Stimulated activated naive B cell treated with anti-CD40 and anti-IgM and Interleukin-4, amounts not matched to agents 10 μg/mL and 1 μg/mL and 100 μg/mL, for 72 hours (primary cell): ENCODE measurements at places on chromosomes 2 and 18.

DNA sequence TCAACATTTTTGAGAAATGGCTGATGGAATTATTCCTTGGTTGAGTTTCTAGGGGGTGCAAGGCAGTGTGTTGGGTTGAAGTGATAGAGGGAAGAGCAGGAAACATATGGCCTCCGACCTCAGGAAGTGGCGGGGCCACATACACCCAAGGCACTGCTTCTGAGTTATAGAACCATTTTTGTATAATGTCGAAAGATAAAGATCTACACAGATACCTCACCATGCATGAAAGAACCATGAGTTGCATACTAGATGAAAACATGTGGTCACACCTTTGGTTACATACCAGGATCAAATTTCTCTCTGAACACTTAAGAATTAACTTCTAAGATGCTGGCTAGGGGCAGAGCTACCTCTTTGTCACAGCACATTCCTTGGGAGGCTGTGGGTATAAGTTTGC, 23.2 kb downstream of the LAMA3 start:
- no peak for DNase-seq

- DNase-seq, result no peak
Observed at GRCh38 chr2:240300840-240301239, 134.6 kb upstream of the GPC1 start.

DNA sequence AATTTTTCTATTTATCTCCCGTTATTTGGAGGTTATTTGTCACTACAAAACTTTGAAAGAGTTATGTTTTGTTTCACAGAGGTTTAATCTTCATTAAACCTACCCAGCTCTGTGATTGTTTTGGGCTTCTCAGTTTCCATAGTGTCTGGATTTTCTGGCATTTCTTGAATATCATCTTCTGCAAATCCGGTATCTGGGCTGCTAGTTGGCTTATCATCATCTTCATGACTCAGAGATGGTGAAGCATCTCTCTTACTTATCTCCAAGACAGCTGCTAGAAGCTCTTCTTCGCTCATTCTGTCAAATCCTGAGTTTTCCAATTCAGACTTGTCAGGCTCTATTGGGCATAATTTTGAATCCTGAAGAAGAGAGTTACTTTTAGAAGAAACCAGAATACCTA, 55.6 kb downstream of the VIL1 start:
- no peak for DNase-seq

GRCh38 chr2:50529600-50530218, 502.2 kb downstream of the NRXN1 start:
- DNase-seq, result no peak

DNA sequence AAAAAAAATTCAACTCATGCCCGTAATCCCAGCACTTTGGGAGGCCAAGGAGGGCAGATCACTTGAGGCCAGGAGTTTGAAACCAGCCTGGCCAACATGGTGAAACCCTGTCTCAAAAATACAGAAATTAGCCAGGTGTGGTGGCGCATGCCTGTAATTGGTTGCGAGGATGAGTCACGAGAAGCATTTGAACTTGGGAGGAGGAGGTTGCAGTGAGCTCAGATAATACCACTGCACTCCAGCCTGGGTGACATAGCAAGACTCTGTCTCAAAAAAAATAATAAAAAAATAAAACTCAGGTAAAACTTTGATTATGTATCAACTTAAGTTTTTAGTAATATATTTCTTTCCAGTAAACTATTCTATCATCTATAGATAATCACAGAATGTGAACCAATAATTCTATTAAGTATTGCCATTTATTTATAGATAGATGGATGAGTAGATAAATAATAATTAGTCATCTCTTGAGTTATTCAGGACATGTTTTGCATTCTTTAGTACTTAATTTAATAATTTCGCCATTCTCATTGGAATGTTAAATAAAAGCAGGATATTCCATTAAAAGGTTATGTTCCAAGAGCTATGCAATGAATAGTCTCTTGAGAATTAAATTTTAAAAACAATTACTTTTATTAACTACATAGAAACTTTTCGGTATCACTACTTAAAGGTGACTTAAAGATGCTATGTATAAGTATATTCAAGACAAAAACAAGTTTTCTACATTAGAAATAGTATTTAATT, 48.7 kb downstream of the WDPCP start:
- no peak for DNase-seq

GRCh38 chr2:43221763-43222474, 4.5 kb downstream of the ZFP36L2 start:
- DNase-seq, result no peak

- peak; percentile 8 for DNase-seq
Observed at GRCh38 chr2:25043241-25043867, 1.5 kb downstream of the EFR3B start.

DNA sequence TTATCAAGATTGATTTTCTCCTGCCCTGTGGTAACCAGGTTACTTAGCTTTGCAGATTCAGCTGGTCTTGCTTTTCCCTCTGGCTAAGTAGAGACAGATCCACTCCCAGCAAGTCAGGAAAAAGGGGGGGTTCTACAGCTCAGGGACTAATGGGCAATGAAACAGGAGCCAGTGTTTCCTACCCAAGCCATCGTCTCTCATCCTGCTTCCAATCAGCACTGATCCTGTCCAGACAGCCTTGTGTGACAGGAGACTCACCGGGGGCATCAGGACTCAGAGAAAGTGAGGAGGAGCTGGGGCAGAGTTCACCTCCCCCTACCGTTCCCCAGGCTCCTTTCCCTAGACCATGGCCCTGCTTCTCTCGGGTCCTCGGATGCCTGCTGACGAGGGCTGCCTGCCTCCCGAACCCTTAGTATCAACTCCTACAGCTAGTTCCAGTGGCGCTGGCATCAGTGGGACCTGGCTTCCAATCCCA, 307.6 kb downstream of the ALK start:
- DNase-seq, result no peak

DNA sequence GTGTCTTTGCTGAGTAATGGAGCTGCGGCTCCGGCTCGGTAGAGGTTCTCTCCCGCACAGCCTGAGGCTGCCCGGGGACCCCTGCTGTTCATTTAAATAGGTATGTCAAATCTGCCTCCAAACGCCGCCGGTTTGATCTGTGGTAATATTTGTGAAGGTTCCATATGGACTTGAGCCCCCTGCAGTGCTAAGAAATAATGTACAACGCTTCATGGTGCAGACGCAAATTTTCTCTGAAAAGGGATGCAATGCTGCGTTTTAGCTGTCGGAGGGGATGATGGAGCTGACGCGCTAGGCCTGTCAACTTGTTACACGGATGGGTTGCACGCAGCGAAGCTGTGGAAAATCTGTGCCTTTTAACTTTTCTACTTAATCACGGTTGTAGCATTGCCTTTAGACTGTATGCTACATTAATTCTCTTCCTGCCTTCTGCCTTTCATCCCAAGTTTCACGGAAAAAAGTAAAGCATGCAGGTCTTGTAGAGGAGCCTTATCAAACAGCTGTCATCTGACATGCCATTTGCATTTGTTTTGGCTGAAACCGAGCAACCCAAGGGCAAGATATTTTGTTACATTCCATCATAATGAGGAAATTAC, 43.2 kb downstream of the MRPS9 start:
- DNase-seq, result no peak

DNA sequence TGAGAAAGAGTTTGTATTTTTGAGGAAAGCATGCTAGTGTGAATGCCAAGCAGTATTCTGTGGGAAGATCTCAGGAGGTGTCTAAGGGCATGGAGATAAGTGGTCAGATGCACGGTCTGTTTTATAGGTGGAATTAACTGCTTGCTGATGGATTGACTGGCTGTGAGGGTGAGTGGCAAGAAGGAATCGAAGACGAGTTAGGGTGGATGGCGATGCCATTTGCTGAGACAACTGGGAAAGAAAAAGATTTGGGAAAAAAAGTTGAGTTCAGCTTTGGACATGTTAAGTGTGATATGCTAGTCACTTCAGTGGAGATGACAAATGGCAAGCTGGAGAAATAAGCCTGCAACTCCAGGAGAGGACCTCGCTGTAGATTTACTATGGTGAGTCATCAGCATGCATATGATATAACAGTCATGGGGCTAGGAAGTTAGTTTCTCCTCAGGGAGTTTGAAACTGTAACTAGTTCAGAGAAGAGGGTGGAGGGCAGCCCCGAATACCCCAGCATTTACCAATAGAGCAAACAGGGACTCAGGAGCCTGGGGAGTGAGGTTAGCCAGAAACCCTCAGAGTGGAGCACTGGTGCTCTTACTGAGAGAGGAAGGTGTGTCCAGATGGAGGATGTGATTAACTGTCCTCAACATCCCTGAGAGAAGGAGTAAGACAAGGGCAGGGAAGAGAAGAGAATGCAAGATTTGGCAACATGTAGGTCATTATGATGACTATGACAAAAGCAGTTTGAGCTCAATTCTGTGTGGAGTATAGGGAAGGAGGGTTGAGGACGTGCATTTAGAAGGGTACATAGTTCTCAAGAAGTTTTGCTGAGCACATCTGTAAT, 2.0 kb upstream of the HK2 start:
- DNase-seq, result no peak

- no peak for DNase-seq
Observed at GRCh38 chr2:61233581-61233980, 71.6 kb downstream of the C2orf74 start.

DNA sequence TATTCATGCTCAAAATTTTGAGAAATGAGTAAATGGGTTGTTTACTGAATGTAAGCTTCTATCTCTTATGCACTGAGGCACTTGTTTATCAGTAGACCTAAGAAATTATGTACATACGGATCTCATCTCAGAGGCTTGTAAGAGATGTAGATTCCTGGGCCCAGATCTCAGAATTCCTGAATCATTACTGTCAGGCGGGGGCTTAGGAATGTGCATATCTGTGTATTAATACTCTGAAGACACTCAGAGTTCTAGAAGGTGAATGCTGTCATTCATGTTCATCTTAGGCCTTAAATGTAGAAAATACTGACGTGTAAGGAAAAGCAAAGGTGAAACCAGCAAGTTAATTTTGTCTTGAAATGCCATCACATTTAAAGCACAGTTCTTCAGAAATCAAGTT, 169.6 kb downstream of the FMNL2 start:
- DNase-seq, result no peak

DNA sequence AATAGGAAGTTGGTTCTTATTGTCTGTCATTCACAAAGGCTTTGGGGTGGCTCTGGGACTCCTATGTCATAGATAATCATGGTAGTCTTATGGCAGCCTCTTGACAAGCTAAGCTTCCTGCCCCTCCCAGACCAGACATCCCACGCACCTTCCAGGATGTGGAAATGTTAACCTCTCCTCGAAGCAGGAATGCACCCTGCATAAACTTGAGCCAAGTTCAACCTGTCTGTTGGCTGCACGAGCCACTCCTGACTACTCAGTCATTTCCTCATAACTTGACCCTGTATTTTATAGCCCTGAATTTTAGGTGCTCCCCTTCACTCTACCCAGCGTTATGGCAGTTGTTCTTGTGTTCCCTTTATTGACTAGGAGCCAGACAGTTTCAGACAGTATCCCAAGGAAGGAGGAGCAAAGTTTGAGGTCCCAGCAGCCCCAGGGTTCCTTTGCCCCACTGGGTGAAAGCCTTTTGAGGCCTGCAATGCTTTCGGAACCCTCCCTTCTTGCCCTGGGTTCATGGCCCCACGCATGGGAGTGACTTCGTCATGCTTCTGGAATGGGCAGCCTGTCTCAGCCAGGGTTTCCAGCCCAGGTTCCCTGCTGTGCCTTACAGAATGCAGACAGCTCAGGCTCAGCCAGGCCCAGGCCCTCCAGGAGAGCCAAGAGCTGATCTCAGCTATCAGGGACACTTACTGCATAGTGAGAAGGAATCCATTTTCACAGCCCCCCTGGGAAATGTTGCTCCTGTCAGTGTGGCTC, 15.6 kb upstream of the INO80C start:
- no peak for DNase-seq

DNA sequence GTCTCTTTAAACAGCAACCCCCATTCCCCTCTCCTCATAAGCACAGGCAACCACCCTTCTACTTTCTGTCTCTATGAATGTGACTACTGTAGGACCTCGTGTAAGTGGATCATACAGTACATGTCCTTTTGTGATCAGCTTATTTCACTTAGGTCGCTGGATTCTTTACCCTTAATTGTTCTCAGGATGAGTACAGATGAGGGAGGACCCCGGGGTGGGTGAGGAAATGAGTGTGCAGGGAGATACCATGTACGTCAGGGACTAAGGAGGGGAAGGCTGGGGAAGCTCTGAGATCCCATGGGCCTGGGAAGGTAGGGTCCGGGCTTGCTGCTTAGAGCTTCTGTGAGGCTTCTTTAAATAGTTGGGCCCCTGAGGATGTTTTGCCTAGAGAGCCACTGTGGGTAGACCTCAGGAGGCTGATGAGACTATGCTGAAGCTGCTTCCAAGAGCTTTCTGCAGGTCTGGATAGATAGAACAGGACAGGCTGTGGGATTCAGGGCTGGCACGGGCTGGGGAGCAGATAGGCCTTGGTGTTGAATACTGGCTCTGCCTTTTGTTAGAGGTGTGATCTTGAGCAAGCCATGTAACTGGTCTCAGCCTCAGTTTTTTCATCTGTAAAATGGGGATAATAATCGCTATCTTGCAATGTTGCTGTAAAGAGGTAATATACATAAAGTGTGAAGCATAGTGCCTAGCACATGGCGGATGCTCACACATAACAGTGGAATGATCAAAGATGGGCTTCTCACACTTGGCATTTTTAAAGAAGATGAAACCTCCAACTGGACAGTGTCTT, 155.3 kb downstream of the PRKCE start:
- DNase-seq, result no peak

GRCh38 chr2:67437114-67437513, 40.0 kb downstream of the ETAA1 start:
- no peak for DNase-seq

DNA sequence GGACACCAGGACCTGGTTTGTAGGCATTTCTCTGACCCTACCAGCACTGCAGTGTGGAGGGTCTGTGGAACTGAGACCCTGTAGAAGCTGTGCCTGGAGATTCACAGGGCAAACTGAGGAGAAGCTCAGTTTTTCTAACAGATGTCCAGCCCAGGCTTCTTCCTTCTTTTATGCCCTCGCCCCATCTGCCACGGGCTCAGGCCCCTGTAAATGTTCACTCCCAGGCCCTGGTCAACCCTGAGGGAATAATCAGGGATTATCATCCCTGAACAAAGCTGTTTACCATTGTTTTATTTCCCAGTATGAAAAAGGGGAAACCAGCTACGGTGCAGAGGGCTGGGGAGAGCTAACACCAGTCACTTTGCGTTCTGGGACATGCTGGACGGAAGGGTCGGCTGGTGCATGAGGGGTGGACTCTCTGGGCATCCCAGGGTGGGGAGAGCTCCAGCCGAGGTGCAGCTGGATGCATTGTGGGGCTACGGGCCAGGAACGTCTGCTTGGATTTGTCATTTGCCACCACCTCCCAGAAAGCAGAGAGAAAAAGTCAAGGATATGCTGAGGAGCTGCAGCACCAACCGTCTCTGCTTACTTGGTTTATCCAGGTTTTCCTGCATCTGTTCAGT, 183.8 kb downstream of the TFCP2L1 start:
- no peak for DNase-seq
